A549 treated with Mapracorat at 1 μM for 4 hours (cell line): ENCODE measurements at places on chromosomes 7 and 10. TPM values are rescaled to one million over a fixed set of nuclear protein-coding genes. Genes with fewer than 3 reads are reported as not detected.

CCDC7 gene
- 0.63 to 0.97 TPM (median 0.82 TPM) in 5 replicates for total RNA-seq

KDM7A gene
- total RNA-seq = 1.7 to 3.4 TPM (median 2.2 TPM) in 5 replicates

SEMA4G gene
- total RNA-seq = 6.6 to 9.3 TPM (median 8.9 TPM) in 5 replicates

LHPP gene
- 10.5 to 14.8 TPM (median 11.1 TPM) in 5 replicates for total RNA-seq

CTBP2 gene
- total RNA-seq = 98.8 to 118 TPM (median 114 TPM) in 5 replicates

FAM25C gene
- 1.2 to 1.7 TPM in 2 of 5 replicates, not detected in the others for total RNA-seq

SLC18A2 gene
- 0.05 to 0.06 TPM in 2 of 5 replicates, not detected in the others for total RNA-seq

ZNF736 gene
- not detected in 5 replicates for total RNA-seq

ANKRD30A gene
- 0.39 to 1.2 TPM (median 1.1 TPM) in 5 replicates for total RNA-seq

GIMAP4 gene
- not detected in 5 replicates for total RNA-seq

HTRA1 gene
- 50.8 to 64.4 TPM (median 55.3 TPM) in 5 replicates for total RNA-seq

CYP2C19 gene
- 0.12 TPM in 1 of 5 replicates, not detected in the others for total RNA-seq

ABCB4 gene
- total RNA-seq = 0.06 TPM in 1 of 5 replicates, not detected in the others

SFXN2 gene
- total RNA-seq = 2.9 to 3.4 TPM (median 3.0 TPM) in 5 replicates

GRM3 gene
- not detected in 5 replicates for total RNA-seq

KIAA1217 gene
- 1.6 to 2.5 TPM (median 1.7 TPM) in 5 replicates for total RNA-seq

LRRC18 gene
- not detected in 5 replicates for total RNA-seq

MALSU1 gene
- 70.9 to 93.1 TPM (median 88.7 TPM) in 5 replicates for total RNA-seq

FEZF1 gene
- total RNA-seq = not detected in 5 replicates

TRIM50 gene
- total RNA-seq = not detected in 5 replicates

CHCHD1 gene
- total RNA-seq = 62.1 to 69.8 TPM (median 68.1 TPM) in 5 replicates
